Stimulated activated memory B cell treated with anti-CD40 and anti-IgM and Interleukin-4, amounts not matched to agents 10 μg/mL and 1 μg/mL and 100 μg/mL, for 72 hours (primary cell): ENCODE measurements at places on chromosomes 6 and 20.

DNA sequence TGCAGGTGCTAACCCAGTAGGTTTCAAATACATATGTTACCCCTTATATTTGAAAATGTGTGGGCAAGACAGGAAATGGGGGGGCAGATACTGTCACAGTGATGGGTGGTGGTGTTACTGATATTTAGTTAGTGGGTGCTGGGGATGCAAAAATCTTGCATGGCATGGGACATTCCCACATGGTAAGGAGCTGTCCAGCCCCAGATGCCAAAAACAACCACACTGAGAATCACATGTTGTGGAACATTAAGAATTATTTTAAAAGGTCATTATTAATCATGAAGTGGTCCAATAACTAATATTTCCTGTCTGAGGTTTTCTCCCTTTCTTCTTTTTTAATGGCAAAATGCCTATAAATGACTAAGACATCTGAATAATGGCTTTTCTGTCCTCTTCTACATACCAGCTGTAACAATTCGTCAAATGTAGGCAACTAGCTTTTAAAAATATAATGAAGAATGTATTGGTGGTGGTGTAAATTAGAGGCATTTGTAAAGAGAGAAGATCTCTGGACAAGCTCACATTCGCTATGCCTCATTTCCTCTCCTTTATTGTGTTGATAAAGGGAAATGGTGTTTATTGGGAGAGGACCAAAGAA, 57.3 kb upstream of the SLC35B3 start:
- ATAC-seq, result no peak

DNA sequence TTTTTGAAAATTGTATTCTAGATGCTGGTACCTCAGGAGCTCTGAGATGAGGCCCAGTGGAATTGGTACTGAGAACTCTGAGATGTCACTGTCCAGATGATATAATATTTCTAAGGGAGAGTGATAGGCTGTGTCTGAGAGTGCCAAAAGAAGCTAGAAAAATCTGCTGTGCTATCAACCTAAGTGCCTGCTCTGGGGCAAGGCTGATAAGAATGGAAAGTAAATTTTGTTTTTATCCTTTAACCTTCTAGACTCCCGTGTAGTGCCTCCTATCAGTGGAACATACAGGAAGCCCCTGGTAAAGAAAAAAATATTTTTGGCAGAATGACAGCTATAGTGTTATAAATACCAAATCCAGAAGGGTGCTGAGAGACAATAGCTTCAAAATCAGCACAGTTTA, 348.2 kb downstream of the TFAP2B start:
- no peak for ATAC-seq

- no peak for ATAC-seq
Observed at GRCh38 chr20:15653396-15654207, 919.6 kb downstream of the KIF16B start.

GRCh38 chr20:17732907-17733521, 33.2 kb downstream of the BANF2 start:
- no peak for ATAC-seq

DNA sequence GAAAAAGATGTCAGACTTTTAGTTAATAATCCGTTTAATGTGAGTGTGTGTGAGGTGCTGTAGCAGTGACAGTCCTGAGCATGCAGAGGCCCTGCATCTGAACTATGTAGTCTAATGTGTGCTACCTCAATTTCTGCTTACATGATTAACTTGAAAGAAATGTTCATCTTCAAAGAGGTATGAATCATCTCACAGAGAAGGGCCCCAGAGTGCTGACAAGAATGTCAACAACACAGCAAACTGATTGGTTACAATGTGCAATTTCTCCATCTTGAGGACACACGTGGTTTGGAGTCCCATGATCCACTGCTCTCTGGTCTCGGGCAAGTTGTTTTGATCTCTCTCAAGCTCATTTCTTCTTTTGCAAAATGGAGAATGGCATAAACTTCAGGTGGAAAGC, 61.7 kb upstream of the EMILIN3 start:
- ATAC-seq, result no peak

GRCh38 chr6:30814146-30815040, 69.9 kb upstream of the DDR1 start:
- ATAC-seq, result peak; percentile 31

DNA sequence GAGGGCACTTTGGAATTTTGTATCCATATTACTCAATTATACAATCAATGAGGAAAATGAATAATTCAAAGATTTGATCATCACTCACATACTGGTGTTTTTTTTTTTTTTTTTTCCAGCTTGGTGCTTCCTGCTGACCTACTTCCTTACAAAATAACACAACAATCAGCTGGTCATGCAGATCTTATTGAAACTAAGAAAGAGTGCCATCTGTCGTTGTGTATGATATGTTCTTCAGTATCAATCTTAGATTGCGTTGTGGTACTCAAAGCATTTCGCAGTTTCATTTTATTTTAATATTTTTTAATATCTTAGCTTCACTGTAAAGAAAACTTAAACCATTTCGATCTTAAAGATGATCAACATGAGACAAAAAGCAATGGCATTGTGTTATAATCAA, 155.6 kb downstream of the OGFRL1 start:
- no peak for ATAC-seq

DNA sequence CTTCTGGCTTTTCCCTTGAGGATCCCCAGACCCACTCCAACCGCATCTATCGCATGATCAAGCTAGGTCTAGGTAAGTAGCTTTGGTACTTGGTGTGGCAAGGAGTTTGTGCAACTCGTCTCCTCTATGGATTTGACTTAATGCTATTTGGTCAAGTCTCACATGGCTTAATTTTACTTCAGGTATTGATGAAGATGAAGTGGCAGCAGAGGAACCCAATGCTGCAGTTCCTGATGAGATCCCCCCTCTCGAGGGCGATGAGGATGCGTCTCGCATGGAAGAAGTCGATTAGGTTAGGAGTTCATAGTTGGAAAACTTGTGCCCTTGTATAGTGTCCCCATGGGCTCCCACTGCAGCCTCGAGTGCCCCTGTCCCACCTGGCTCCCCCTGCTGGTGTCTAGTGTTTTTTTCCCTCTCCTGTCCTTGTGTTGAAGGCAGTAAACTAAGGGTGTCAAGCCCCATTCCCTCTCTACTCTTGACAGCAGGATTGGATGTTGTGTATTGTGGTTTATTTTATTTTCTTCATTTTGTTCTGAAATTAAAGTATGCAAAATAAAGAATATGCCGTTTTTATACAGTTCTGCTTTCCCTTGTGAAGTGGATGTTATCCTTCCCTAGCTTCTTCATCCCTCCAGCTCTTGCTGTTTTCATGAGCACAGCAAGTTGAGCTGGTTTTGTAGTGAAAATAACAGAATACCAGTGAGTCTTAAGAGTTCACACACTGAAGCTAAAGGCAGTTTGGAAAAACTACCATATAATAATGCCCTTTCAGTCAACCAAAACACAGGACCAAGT, 3.8 kb downstream of the SLC35B2 start:
- no peak for ATAC-seq

- ATAC-seq, result no peak
Observed at GRCh38 chr20:25549843-25550477, 35.4 kb downstream of the NINL start.

GRCh38 chr6:33053230-33053629, 20.2 kb downstream of the HLA-DPA1 start:
- ATAC-seq, result no peak

- ATAC-seq, result peak; percentile 73
Observed at GRCh38 chr6:32920715-32921114, 20.1 kb downstream of the HLA-DMB start.

DNA sequence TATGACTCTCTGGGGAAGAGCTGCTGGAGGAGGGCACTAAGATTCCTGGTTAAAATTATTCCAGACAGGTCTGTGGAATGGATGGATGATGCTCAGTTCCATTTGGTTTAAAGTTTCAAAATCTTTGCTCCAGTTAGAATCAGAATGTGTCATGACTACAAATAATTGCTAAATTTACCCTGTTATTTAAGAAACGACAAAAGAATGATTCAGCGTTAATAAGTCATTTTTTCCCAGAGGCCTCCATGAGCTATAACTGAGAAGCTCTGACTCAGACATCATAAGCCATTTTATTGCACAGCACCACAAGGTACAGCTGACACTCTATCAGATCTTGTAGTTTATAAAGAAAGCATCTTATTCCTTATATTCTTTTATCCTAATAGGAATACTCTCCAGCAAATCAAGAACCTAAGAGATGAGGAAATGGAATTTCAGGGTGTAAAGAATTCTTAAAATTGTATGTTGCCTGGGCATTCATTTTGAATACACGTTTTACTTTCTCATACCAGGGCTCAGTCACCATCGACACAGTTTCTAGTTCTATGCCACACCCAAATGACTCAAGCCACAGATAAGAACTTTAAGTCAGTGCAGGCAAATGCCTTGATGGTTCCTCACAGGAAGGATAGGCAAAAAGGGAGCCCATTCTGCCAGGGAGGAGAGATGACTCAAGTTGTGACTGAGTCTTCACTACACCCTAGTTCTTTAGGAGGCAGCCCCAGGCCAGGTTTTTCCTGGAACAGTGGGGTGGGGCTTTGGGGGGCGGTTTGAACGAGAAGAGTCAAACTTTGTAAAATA, 636.0 kb downstream of the MMUT start:
- no peak for ATAC-seq

DNA sequence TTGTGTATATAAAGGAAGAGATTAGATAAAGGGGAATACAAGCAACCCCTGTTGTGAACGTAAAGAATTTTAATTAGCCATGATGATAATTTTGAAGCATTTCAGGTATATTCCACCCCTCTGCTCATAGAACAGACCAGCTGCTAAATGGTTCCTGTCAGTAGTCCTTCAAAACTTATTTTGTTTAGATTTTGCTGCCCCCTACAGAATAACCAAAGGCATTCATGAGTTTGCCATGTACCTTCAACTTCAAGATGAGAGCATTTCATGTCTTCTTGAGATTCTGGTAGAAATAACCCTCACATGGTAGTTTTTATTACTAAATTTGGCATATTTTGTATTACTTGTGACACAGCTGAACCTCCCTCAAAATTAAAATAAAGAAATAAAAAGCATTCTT, 1586.7 kb downstream of the HACE1 start:
- ATAC-seq, result no peak

DNA sequence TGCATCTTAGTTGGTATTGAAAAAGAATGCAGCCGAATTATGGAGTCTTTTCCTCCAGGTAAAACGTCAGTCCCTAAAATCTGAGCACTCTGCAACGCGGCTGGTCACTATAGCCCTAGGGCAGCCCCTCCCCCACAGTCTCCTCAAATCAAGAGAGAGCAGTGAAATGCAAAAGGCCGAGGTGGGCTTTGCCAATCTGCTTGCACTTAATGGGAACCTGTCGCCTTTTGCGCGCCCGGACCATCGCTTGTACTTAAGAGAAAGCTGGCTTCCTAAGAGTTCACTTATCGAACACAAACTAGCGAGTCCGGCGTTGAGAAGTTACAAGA, 447 bp downstream of the MCM3 start:
- ATAC-seq, result peak; percentile 2

GRCh38 chr20:61320691-61321425, 68.8 kb downstream of the CDH4 start:
- ATAC-seq, result no peak

GRCh38 chr6:134640229-134640628, 309.7 kb downstream of the ALDH8A1 start:
- no peak for ATAC-seq
